Stimulated activated CD8-positive, alpha-beta memory T cell treated with anti-CD3 and anti-CD28 coated beads, Interleukin-15, amount 100 ng/mL, for 4 hours (primary cell): ENCODE measurements at places on chromosomes 4 and X.

GRCh38 chr4:25484243-25484721, 107.2 kb downstream of the ANAPC4 start:
- no peak for DNase-seq

DNA sequence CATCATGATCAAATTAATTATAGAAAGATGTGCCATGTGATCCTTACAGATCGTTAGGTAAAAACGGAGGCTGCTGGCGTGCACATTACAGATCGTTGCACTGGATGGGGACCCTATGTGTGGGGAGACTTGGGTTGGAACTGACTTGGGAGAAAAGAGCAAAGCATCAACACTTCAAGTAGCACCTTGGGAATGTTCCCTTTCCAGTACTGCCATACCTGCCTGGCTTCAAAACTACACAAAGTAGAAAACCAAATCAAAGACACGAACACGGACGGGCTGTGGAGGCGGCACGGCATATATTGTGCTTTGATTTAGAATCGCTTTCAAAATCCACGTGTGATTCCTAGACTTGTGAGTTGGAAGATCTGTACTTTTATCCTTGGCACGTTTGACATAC, 898 bp downstream of the CMC4 start:
- no peak for DNase-seq

DNA sequence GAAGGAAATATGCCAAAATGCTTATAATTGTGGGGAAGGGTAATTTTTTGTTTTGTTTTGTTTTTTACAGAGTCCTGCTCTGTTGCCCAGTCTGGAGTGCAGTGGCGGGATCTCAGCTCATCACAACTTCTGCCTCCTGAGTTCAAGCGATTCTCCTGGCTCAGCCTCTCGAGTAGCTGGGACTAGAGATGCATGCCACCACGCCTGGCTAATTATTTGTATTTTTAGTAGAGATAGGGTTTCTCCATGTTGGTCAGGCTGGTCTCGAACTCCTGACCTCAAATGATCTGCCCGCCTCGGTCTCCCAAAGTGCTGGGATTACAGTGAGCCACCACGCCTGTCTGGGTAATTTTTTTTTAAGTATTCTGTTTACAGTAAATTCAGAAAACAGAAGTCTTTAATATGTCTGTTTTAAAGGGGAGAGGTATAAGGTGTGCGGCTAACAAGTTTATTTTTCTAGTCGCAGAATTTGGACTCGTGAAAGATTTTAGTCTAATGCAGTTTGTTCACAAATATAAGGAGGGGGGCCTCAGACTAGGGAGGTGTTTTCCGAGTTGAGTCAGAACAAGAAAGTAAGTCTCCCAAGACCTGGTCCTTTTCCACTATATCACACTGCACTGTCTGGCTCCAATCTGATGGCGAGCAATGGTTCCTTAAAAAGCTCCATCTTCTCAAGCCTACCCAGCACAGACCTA, 1.5 kb downstream of the ACSL1 start:
- no peak for DNase-seq

DNA sequence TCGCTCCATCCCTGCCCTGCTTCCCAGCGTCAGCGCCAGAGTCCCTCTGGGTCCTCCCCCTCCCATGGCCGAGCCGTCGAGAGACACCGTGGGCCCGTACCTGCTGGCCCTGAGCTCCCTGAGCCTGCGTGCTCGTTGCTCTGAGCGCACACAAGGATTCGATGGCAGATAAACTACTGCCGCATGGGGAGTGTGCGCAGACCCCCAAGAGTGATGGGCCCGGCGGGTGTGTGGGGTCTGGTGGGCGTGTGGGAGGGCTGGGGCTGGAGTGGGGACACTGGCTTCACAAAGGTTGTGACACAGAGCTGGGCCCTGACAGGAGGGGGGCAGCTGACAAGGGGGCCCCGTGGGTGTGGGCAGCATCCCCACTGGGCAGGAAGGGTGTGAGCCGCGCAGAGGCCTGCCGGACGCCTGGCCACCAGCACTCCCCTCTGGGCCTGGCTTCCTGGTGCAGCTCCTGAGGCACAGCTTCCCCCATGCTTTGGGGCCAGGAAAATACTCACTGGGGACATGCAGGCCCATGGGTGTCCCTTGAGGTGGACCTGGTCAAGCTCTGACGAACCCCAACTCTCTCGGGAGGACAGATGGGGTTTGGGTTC, 4.8 kb upstream of the RGS12 start:
- no peak for DNase-seq
